ENCODE measurements at places on chromosomes 5 and 9.

GRCh38 chr9:99748266-99748665, 73.4 kb upstream of the NR4A3 start:
- no peak for DNase-seq

- no peak for DNase-seq
These were observed 103.1 kb upstream of the SARDH start for GRCh38 chr9:133841167-133841812.

GRCh38 chr5:121199216-121199999, 652.3 kb upstream of the FTMT start:
- DNase-seq: no peak

- DNase-seq: no peak
These were observed 105.1 kb downstream of the EHMT1 start for GRCh38 chr9:137723783-137724445.

GRCh38 chr5:156815988-156816599, 34.0 kb upstream of the PPP1R2B start:
- no peak for DNase-seq

- no peak for DNase-seq
These were observed 33.2 kb downstream of the IDNK start for GRCh38 chr9:83656032-83656680.

- no peak for DNase-seq
These were observed 131.6 kb downstream of the TLR4 start for GRCh38 chr9:117835798-117836197.

GRCh38 chr9:87713278-87713987, 12.5 kb upstream of the CTSL start:
- no peak for DNase-seq

- no peak for DNase-seq
These were observed 6.1 kb upstream of the PANK3 start for GRCh38 chr5:168585119-168585856.

All from stimulated activated CD8-positive, alpha-beta memory T cell treated with anti-CD3 and anti-CD28 coated beads, Interleukin-12 subunit alpha, Interleukin-12 subunit beta, amount 100 ng/mL, for 4 hours (primary cell).